CD4-positive, alpha-beta T cell treated with Interleukin-1 beta for 1 hour (primary cell): ENCODE measurements at places on chromosomes 13 and 19.

- no peak for DNase-seq
Measured at GRCh38 chr19:32022044-32022640, 323.3 kb upstream of the ZNF507 start.

- DNase-seq, result no peak
Measured at GRCh38 chr19:33826521-33826920, 29.9 kb downstream of the KCTD15 start.

GRCh38 chr19:8387688-8388611 lies 2.2 kb upstream of the RAB11B start:
- no peak for DNase-seq

DNA sequence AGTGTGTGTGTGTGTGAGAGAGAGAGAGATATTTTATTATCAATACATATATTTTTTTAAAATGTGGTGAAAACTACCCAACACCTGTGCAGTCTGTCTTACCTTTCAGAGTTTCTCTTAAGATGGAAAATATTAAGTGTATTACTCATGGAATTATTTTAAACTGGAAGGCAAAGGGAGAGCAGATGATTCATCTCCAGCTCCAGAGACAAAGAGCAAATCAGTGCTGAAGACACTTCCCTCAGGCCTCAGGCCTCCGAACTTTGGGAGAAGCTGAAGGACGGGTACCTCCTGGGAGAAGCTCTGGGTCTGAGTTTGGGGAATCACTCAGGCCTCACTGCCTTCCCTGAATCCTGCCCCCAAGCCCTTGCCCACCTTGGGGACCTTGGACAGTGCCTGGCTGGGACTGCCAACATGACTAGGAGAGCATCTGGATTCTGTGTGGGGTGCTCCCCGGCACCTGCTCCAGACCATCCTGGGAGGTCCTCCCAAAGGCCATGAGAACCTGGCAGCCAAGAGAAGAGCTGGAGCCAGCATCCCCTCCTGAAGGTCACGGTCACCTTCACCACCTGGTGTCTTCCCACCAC lies 170.4 kb upstream of the UBL3 start:
- DNase-seq, result no peak

GRCh38 chr19:15456871-15457700 lies 7.3 kb downstream of the RASAL3 start:
- DNase-seq, result no peak
